ENCODE measurements at places on chromosomes 13 and 19.

DNA sequence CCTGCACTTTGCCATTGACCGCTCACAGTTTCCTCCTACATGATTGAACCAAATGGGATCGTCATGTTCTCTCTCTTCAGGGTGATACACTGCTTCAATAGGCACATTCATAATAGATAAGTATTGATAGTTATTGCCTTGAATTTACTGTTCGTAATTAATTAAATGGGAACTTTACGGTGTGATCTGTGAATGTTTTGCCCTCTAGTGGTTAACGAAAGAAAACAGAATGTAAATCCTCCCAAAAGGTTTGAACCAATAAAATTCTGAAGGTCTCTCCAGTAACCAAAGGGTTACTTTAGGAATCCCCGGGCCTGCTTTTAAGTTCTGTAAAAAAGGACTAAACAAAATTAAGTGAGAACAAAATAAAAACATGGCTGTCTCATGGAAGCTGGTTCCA, 389.3 kb downstream of the DACH1 start:
- no peak for DNase-seq

DNA sequence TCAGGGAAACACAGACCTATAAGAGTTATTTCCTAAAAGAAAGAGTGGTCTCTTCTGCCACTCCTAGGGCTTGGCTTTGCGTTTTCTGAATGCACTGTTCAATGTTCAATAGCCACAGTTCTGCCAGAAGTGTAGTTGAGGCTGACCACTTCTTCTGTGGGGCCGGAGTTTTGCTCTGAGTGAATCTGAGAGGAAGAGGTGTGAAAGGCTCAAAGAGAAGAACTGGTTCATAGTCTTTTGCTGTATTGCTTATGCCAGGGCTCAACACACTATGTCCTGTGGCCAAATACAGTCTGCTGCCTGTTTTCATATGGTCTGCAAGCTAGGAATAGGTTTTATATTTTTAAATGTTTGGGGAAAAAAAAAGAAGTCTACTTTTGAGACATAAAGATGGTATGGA, 128.2 kb downstream of the STOML3 start:
- no peak for DNase-seq

GRCh38 chr19:31784671-31785101, 435.4 kb upstream of the TSHZ3 start:
- DNase-seq, result no peak

DNA sequence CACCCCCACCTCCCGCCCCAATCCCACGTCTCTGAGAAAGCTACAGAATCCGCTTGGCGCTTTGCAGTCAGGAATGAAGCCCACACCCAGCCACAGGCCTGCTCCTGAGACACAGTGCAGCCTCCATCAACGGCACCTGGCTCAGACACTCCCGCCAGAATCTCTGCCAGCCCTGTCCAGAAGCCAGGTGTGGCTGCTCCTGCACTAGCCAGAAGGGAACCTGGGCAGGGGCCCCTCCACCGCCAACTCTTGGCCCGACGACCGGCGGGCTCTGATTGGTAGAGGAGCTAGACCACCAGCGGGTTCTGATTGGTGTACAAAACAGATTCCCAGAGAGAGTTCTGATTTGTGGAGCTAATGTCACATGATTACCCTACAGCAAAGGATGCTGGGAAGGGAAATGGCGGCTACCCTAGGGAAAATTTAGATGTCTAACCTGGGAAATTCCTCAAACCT, 2.9 kb upstream of the PPP6R1 start:
- DNase-seq, result no peak

DNA sequence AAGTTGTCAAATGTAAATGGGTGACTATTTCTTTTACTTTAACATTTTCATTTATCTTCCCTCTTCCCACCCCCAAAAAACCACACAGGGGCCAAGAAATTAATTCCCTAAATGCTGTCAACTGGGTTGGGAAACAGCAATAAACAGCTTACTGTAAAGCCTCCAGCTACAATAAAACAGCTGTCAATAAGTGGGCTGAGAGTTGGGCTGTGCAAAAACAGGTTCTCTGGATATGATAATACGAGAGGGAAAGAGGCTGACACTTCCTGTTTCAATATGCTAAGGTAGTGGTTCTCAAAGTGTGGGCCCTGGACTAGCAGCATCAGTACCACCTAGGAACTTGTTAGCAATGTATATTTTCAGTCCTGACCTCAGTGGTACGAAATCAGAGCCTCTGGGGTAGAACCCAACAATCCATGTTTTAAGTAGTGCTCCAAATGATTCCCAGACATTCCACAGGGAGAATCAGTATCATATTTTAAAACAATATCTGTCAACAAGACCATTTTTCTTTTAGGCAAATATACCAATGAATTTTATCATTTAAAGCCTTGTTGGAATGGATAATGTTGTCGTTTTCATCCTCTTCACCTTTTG, 8.4 kb downstream of the PCDH9 start:
- DNase-seq, result no peak

GRCh38 chr13:80303225-80303811, 37.6 kb downstream of the SPRY2 start:
- DNase-seq, result no peak

DNA sequence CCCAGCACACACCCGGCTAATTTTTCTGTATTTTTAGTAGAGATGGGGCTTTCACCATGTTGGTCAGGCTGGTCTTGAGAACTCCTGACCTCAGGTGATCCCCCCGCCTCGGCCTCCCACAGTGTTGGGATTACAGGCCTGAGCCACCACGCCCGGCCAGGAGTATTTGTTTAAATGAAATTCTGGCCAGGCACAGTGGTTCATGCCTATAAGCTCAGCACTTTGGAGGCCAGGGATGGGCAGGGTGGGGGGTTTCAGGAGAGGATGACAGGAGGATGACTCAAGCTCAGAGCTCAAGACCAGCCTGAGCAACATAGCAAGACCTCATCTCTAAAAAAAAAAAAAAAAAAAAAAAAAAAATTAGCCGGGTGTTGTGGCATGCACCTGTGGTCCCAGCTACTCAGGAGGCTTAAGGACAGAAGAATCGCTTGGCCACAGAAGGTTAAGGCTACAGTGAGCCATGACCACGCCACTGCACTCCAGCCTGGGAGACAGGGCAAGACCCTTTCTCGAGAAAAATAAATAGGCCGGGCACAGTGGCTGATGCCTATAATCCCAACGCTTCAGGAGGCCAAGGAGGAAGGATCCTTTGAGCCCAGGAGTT, 8.2 kb upstream of the DHDH start:
- no peak for DNase-seq

DNA sequence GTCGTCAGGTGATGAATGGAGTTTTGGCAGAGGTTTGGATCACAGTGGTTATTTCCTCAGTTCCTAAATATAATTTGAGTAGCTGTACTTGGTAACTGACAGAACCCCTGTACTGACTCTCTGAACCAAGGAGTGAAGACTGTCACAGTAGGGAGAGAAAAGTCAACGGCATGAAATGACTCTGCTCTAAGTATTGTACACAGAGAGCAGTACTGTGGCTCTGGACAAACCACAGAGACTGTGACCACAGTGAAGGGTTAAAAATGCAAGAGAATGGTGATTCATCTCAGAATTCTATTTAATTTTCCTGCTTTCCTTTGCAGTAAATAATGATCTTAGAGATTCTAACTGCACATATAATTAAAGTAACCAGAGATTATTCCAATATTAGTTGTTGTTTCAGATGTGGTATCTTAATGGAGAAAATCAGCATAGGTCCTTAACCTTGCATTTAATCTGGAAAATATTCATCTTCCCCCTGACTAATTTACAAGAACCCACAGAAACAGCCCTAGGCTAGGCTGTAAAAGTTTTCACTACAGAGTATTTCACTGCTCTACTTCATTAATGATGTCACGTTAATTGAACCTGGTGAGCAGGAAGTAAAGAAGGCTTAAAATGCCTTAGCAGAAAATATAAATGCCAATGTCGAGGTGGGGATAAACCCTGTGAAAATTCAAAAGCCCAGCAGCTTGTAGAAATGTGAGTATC, 221.9 kb downstream of the LIG4 start:
- DNase-seq, result no peak

DNA sequence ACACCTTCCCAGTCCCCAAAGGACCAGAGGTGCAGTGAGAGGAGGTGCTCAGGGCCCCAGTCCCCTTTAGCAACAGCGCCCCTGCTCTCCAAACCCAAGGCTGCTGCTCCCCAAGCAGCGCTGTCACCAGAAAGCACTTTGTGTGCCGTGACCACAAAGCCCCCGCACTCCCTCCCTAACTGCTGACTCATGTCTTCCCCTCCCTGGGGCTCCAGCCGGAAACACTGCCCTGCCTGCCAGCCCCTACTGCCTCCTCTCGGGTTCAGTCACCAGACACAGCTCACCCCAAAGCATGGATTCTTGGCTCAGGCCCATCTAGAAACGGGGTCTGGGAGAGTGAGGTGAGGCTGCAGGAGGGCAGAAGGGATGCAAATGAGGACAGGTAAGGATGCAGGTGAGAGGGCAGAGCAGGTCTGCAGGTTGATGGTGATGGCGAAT, 4.9 kb upstream of the TNFSF14 start:
- DNase-seq, result peak; percentile 87

GRCh38 chr19:34452723-34453122, 24.5 kb downstream of the UBA2 start:
- no peak for DNase-seq

GRCh38 chr13:48733739-48734335, 80.1 kb downstream of the CYSLTR2 start:
- no peak for DNase-seq

DNA sequence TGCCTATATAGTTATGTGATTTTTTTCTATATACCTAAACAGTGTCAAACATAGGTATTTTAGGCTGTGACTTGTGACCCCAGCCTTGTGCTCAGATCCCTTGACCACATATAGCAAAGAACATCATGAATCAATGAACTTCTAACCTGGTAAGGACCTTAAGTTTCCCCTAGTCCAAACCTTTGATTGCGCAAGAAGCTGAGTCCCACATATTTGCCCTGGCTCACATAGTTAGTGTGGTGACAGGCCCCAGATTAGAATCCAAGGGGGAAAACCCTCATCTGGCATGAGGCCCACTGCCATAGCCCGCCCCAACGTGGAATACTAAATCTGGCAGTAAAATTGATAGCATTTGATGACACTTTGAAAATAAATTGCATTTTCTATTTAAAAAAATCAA, 171.8 kb downstream of the MZT1 start:
- no peak for DNase-seq

DNA sequence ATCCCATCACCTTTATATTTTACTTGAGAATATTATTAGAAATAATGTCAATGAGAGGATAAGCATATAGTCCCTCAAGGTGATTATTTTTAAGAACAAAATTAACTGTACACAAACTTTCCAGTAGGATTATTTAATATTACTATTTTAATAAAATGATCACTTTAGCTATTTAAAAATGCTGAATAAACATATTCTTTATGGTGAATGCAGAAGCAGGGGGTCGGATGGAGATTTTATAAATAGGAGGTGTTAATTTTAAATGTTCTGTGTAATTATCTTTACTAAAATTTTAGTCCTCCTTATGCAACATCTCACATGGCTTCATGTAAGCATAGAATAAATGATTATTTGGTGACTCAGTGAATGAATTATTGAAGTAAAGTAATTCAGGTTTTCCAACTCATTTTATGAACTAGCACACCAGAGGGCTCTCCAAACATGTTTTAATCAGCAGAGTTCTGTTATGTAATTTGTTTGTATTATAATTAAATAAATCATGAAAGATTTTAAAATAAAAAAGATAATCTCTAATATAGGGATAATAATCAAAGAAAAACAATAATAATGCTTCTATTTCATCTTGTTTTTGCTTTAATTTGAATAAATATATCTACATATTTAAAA, 1635.2 kb downstream of the EFNB2 start:
- no peak for DNase-seq

- no peak for DNase-seq
These were observed 4.6 kb upstream of the PNMA8A start for GRCh38 chr19:46475986-46476385.

- no peak for DNase-seq
These were observed 10.3 kb upstream of the ZNF177 start for GRCh38 chr19:9352505-9352904.

- DNase-seq, result no peak
These were observed 470.3 kb downstream of the PCDH20 start for GRCh38 chr13:60945396-60945795.

DNA sequence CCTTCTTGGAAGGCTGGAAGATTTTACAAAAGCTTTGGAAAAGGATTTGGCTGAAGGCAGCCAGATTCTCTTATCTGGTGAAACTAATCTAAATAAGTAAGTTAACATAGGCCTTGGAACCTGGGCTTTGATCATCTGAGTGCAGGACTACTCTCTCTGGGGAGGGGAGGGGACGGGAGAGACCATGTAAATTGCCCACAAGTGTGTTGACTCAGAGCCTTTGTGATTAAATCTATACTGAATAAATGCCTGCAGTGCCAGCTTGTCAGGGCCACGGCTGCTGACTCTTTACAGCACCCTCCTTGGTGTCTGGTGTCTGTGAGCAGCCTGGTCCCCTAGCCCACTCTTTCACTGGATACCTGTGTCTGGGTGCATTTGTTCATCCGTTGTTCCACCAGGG, 251.4 kb downstream of the ITGBL1 start:
- DNase-seq, result no peak

All from activated CD4-positive, alpha-beta T cell treated with anti-CD3 and anti-CD28 coated beads, Interleukin-2, amount 10 ng/mL, durations not matched to agents 7 days and 5 days (primary cell).